Aorta (tissue), 5 donors: ENCODE measurements at places on chromosomes 16 and 17. TPM values are rescaled to one million over a fixed set of nuclear protein-coding genes. Genes with fewer than 3 reads are reported as not detected.

Gene P2RX1
- 4.7 TPM for total RNA-seq

Gene CES1
- total RNA-seq = 92.8 TPM

Gene KRT39
- not detected for total RNA-seq

Gene KRT33A
- total RNA-seq = not detected

Gene ABCA5
- 20.1 TPM for total RNA-seq

Gene TMEM114
- not detected for total RNA-seq

Gene SLC38A8
- total RNA-seq = not detected

DNA sequence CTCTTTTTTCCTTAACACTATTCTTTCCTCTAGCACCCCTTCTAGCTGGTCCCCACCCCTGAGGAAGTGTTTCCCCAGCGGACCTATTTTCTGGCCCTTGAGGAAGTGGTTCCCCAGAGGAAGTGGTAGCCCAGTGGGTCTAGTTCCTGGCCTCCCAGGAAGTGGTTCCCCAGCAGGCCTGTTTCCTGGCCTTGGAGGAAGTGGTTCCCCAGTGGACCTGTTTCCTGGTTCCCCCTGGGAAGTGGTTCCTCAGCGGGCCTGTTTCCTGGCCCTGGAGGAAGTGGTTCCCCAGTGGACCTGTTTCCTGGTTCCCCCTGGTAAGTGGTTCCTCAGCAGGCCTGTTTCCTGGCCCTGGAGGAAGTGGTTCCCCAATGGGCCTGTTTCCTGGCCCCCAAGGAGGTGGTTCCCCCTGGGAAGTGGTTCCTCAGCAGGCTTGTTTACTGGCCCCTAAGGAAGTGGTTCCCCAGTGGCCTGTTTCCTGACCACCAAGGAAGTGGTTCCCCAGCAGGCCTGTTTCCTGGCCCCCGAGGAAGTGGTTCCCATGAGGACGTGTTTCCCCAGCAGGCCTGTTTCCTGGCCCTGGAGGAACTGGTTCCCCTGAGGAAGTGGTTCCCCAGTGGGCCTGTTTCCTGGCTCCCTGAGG lies 58.3 kb downstream of the NTN1 start:
- H3K4me1 ChIP-seq = peaks cover 6% of the 10 kb centered on the region
- no peak overlapping the region for H3K27ac ChIP-seq
- peak; percentile 21 for DNase-seq
- no peak overlapping the region for H3K4me3 ChIP-seq
- no peaks in the 10 kb centered on the region for H3K27me3 ChIP-seq

DNA sequence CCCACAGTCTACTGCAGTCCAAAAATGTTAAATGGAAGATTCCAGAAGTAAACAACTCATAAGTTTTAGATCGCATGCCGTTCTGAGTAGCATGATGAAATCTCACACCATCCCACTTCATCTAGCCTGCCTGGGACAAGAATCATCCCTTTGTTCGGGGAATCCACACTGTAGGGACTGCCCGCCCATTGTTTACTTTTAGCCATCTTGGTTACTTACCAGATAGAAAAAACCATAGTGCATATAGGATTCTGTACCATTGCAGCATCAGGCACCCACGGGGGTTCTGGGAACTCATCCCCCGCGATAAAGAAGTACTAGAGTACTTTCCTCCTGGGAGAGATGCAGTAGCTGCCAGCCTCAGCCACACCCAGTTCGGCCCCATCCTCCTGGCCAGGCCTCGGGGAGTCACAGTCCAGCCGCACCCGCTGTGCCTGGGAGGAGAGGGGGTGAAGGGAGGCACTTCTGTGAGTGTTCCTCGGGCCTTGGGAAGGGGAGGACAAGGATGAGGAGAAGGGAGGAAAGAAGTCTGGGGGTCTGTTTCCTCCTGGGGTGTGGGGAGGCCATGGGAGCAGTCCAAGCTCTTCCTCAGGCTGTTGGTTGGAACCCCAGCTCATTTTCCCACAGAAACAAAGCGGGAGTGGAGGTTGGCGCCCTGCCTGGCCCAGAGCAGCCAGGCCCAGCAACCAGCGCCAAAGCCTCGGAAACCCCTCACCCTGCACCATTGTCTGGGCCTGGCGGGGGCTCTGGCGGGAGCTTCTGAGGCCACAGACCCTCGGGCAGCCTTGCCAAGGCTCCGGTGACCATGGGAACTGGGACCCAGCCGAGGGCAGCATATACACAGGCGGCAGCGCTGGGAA lies 8.9 kb downstream of the TRIM47 start:
- peak overlapping the region; percentile 78 for H3K27ac ChIP-seq
- H3K27me3 ChIP-seq = no peaks in the 10 kb centered on the region
- DNase-seq = peak; percentile 81
- H3K36me3 ChIP-seq = no peaks in the 10 kb centered on the region
- H3K4me1 ChIP-seq = no peaks in the 10 kb centered on the region

- DNase-seq = no peak
- no peaks in the 10 kb centered on the region for H3K4me1 ChIP-seq
- H3K27me3 ChIP-seq = no peaks in the 10 kb centered on the region
- no peaks in the 10 kb centered on the region for H3K36me3 ChIP-seq
Measured at GRCh38 chr16:28298511-28298878, 6.2 kb downstream of the SBK1 start.

GRCh38 chr16:24766057-24766456 lies 36.6 kb downstream of the TNRC6A start:
- H3K4me1 ChIP-seq = peaks cover 2% of the 10 kb centered on the region
- no peaks in the 10 kb centered on the region for H3K36me3 ChIP-seq
- no peak overlapping the region for H3K4me3 ChIP-seq
- no peaks in the 10 kb centered on the region for H3K27me3 ChIP-seq

- no peaks in the 10 kb centered on the region for H3K27me3 ChIP-seq
- H3K27ac ChIP-seq = no peak overlapping the region
- no peaks in the 10 kb centered on the region for H3K36me3 ChIP-seq
- no peak for DNase-seq
Measured at GRCh38 chr17:57282296-57282695, 26.0 kb downstream of the MSI2 start.

DNA sequence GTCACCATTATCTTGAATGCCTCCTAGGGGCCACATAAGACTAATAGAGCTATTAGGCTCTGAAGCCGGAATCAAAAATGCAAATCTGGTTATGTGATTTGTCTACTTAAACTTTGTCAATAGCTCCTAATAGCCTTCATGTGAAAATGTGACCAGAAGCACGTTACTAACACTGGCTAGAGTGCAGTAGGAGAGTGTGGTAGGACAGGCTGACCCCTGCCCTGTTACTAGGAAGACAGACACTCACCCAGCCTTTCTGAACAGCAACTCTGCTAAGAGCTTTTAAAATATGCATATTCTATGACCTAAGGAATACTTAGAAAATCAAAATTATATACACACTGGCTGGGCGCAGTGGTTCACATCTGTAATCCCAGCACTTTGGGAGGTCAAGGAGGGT lies 26.3 kb downstream of the CENPV start:
- H3K4me1 ChIP-seq = no peaks in the 10 kb centered on the region
- no peak overlapping the region for H3K4me3 ChIP-seq
- DNase-seq = no peak
- H3K27me3 ChIP-seq = no peaks in the 10 kb centered on the region
- H3K36me3 ChIP-seq = peaks cover 6% of the 10 kb centered on the region

DNA sequence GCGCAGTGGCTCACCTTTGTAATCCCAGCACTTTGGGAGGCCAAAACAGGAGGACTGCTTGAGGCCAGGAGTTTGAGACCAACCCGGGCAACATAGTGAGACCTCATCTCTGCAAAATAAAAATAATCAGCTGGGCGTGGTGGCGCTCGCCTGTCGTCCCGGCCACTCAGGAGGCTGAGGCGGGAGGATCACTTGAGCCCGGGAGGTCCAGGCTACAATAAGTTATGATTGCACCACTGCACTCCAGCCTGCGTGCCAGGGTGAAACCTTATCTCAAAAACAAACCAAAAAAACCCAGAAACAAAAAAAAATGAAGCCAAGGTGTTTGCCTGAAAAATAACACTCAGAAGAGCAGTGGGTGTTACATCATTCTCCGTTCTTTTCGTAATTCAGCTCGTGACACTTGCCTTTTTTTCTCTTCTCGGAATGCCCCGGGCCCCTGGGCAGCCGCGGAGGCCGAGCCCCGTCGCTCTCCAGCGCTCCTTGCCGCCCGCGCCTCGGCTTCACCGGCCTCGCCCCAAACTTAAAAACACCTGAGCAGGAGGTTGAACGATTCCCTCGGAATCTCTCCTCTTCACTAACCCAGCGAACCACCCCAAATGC lies 17.0 kb downstream of the PRCD start:
- no peaks in the 10 kb centered on the region for H3K4me1 ChIP-seq
- no peak for DNase-seq
- H3K4me3 ChIP-seq = peak overlapping the region; percentile 69

- no peak for DNase-seq
- no peaks in the 10 kb centered on the region for H3K4me1 ChIP-seq
- H3K27ac ChIP-seq = no peak overlapping the region
- H3K36me3 ChIP-seq = no peaks in the 10 kb centered on the region
- H3K4me3 ChIP-seq = no peak overlapping the region
Measured at GRCh38 chr17:57391076-57391825, 134.9 kb downstream of the MSI2 start.

DNA sequence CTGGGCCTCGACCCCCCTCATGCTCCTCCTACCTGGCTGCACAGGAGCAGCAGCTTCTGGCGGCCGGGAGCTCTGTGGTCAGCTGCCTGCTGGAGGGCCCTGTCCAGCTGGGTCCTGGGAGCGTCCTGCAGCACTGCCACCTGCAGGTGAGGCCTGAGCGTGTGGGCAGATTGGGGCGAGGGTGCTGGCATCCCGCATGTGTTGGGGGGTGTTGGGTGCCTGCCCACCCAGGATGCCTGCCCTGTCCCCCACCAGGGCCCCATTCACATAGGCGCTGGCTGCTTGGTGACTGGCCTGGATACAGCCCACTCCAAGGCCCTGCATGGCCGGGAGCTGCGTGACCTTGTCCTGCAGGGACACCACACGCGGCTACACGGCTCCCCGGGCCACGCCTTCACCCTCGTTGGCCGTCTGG lies 16.5 kb downstream of the FCSK start:
- no peak overlapping the region for H3K27ac ChIP-seq
- DNase-seq = no peak
- H3K4me3 ChIP-seq = no peak overlapping the region
- H3K27me3 ChIP-seq = no peaks in the 10 kb centered on the region

- H3K4me3 ChIP-seq = no peak overlapping the region
- no peaks in the 10 kb centered on the region for H3K27me3 ChIP-seq
- H3K27ac ChIP-seq = no peak overlapping the region
Measured at GRCh38 chr16:19710191-19710908, 7.7 kb downstream of the KNOP1 start.

- no peaks in the 10 kb centered on the region for H3K27me3 ChIP-seq
- H3K36me3 ChIP-seq = no peaks in the 10 kb centered on the region
- no peak for DNase-seq
- H3K4me1 ChIP-seq = no peaks in the 10 kb centered on the region
Measured at GRCh38 chr16:29114574-29114973, 129.7 kb downstream of the LAT start.

DNA sequence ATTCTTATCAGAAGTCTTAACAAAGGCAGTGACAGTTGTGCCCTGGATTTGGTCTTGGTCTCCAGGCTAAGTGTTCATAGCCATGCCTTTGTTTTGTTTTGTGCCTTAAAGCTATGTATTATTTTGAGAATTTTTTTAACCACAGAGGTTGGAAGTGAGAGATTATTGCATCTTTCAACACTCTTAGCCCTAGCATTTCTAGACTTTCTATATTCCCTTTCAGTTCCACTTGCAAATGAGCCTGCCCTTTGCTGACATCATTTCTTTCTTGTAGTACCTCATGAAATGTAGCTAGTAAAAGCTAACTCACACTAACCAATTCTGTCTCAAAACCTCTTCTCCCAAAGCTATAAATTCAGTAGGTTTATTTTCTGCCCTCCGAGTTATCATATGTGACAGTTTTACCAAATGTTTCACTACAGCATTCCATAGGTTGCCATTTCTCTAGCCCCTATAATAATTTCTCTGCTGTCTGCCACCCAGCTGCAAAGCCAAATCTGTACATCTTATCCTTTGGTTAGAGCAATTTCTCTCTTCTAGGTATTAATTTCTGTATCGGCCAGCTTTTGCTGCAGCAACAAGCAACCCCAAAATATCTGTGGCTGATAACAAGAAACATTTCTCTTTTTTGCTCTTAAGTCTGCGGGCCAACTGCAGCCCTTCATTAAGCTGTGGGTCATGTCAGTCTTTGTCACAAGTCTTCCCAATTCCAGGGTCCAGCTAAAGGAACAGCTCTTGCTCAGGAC lies 14.2 kb upstream of the CCL1 start:
- H3K4me3 ChIP-seq = no peak overlapping the region
- no peaks in the 10 kb centered on the region for H3K36me3 ChIP-seq
- H3K4me1 ChIP-seq = no peaks in the 10 kb centered on the region
- no peak overlapping the region for H3K27ac ChIP-seq
- DNase-seq = no peak

- H3K4me3 ChIP-seq = no peak overlapping the region
- no peaks in the 10 kb centered on the region for H3K36me3 ChIP-seq
- no peaks in the 10 kb centered on the region for H3K27me3 ChIP-seq
- H3K27ac ChIP-seq = no peak overlapping the region
- DNase-seq = peak; percentile 28
Measured at GRCh38 chr17:61404913-61405685, 5.5 kb downstream of the TBX2 start.

- no peak for DNase-seq
- H3K36me3 ChIP-seq = no peaks in the 10 kb centered on the region
- H3K27me3 ChIP-seq = no peaks in the 10 kb centered on the region
- H3K4me3 ChIP-seq = no peak overlapping the region
Measured at GRCh38 chr16:8108991-8109509, 481.3 kb downstream of the TMEM114 start.

DNA sequence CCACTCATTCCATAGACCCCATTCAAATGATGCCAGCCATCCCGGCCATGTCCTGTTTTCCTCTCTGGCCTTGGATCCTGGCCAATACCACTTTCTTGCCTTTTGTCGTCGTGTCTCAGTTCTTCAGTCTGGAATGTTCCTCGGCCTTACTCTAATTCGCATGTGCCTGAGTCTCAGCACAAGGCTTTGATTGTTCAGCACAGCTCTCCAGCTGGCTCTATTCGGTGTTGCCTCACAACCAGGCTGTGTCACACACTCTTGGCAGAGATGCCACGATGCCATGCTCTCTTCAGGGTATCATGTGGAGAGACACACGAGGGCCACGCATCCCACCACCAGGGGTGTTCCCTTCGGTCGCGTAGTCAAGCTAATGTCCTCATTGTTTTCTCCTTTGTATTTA lies 1.8 kb upstream of the VPS4A start:
- DNase-seq = no peak
- H3K27ac ChIP-seq = no peak overlapping the region
- H3K36me3 ChIP-seq = no peaks in the 10 kb centered on the region
- H3K27me3 ChIP-seq = no peaks in the 10 kb centered on the region
- H3K4me3 ChIP-seq = no peak overlapping the region

GRCh38 chr17:72501404-72502370 lies 380.9 kb downstream of the SOX9 start:
- H3K27ac ChIP-seq = no peak overlapping the region
- H3K4me3 ChIP-seq = no peak overlapping the region
- H3K4me1 ChIP-seq = no peaks in the 10 kb centered on the region
- DNase-seq = peak; percentile 75

DNA sequence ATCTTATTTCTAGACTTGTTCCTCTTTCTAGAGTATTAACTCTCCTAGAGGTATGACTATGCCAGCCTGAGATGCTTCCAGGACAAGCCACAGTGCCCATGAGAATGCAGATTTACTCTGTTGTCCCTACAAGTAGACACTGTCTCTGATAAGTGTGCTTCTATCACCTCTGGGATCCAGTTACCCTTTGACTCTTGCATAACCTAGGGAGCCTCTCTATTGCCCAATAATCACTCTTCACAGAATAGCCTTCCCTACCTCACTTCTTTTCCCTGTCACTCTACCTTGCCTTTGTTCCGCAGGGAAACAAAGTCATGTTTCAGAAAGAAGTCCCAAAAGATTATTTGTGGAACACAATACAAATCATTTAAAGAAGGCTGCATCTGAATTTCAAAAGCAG lies 1.6 kb upstream of the KRT34 start:
- H3K27me3 ChIP-seq = no peaks in the 10 kb centered on the region
- H3K27ac ChIP-seq = no peak overlapping the region
- H3K4me1 ChIP-seq = no peaks in the 10 kb centered on the region
- DNase-seq = no peak
- H3K4me3 ChIP-seq = no peak overlapping the region
